ENCODE measurements at places on chromosomes 7 and 10.

DNA sequence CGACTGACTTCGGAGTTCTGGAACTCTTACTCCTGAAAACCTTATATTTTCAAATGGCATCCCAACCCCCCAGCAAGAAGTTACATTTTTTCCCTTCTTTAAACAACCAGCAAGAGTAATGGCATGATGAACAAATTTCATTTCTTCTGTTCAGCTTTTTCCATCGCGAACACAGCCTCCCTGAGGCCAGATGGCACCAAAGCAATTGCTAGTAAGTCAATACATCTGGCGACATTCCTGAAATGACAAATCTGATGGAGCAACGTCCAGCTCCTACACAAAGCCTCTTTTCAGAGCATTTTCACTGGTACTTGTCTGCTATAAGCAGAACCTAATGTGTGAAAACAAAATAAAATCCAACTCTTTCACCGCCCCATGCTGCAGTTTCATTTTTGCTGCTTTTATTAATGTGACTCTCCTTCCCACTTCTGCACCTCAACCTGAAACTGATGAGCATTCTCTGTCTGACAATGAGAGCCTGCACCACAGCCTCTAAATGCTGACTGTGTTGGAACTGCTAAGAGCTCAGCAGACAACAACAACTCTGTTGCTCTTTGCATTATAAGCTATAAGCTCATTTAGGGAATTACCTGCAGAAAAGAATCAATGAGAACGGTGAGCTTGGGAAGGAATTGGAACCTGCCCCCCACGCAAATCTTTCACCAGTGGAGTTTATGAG is 229.8 kb downstream of the FGFR2 start:
- no peak for DNase-seq

GRCh38 chr7:51141451-51142003 is 175.1 kb downstream of the COBL start:
- DNase-seq = no peak

DNA sequence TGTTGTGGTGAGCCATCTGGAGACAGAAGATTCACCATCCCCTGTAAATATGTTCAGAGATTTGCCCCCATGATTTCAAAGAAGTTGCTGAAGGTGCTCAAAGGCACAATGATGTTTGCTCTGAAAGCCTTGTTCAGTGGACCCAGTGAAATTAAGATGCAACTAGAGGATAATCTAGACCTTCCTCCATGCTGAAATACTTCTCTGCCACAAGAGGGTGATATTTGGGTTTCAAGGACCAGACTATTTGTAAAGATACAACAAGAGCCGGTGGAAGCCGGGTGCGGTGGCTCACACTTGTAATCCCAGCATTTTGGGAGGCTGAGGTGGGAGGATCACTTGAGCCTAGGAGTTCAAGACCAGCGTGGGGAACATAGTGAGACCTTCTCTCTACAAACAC is 13.5 kb upstream of the MSRB2 start:
- DNase-seq = no peak

DNA sequence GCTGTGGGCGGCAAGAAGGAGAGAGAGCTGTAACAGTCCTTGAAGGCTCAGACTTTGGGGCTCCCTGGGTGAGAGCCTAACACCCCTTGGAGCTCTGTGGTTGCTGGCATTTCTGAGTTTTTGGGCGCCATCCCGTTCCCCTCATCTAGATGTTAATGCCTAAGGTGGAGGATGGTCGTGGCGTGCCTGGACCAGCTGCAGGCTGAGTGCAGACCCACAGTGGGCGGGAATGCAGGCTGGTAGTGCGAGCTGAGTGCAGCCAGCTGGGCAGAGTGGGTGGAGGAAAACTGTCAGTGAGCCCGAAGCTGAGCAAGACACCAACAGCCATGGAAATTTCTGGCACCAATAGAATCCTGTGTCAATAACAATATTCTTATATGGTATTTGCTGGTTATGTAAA is 403.0 kb downstream of the ANKRD7 start:
- no peak for DNase-seq

DNA sequence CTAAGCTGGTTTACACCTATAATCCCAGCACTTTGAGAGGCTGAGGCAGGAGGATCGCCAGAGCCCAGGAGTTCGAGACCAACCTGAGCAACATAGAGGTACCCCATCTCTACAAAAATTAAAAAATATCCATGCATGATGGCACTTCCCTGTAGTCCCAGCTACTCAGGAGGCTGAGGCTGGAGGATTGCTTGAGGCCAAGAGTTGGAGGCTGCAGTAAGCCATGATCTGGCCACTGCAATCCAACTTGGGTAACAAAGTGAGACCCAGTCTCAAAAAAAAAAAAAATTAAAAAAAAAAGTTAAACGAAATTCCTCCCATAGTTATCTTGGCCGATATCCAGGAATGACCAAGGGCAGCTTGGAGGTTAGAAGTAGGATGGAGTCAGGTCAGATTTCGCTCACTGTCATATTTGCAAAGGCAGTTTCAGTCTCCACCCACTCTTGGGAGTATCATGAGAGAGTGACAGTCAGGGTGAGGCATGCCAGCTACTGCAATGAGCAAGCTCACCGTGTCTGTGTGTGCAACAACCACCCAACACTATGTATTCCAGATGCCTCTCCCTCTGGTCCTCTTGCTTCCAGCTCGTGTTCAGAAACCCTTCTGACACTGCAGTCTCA is 6.0 kb upstream of the ZDHHC4 start:
- no peak for DNase-seq
